AG20443 (cell line): ENCODE measurements at places on chromosomes 3 and 15.

GRCh38 chr3:111324645-111325044 lies 217.4 kb upstream of the CD96 start:
- no peak for DNase-seq

GRCh38 chr3:194140520-194141414 lies 4.8 kb downstream of the HES1 start:
- DNase-seq = peak; percentile 42

GRCh38 chr3:127438371-127438770 lies 150.5 kb upstream of the PRR20G start:
- no peak for DNase-seq

- DNase-seq = no peak
Measured at GRCh38 chr3:30289766-30290165, 316.6 kb upstream of the TGFBR2 start.

DNA sequence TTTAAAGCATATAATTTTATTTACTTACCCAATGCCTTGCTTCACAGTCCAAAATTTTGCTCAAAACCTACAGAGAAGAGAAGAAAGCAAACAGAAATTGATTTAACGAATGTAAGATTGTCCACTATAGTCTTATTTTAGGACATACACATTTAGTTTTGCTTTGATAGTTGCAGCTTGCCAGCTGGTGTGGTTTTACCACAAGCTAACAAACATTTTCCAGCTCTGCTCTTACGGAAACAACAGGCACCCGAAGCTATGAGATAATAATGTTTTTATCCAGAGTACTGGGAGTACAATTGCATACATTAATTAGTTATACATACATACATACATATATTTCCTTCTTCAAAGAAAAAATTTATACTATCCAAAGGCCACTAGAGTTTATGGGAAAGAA lies 10.4 kb downstream of the BCL6 start:
- no peak for DNase-seq
